RWPE1 (cell line): ENCODE measurements at places on chromosomes 5 and 9.

DNA sequence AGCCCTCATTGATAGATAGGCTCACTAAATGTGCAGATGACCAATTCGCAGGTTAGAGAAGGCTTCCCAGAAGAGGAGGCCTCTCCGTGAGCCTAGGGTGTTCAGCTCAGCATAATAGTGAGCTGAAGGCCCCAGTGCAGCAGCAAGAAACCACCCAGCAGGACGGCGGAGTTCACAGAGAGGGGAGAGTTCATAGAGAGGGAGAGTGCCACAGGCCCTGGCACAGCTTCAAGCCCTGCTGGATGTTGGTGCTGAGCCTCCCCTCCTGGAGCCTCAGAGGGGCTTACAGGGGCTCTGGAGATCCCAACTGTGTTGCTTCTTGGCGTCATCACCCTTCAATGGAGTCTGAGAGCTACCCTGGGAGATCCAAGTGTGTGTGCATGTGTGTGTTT is 2.1 kb downstream of the SLC22A5 start:
- no peak for DNase-seq

DNA sequence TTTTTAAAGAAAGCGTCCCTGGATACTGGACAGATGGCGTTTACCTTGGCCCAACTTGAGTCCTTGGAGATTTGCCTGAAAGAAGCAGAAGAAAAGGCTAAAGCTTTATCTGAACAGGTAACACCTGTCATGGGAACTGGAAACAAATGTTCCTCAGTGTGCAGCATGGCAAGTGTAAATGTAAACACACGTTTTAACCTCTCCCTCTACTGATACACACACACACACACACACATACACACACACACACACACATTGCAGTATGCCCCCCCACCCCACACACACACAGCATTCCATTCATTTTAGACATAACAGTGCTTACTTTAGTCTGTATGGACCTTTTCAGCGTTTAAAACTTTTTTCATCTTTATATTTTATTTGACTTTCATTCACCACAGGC is 51.1 kb downstream of the CCDC192 start:
- DNase-seq = no peak

DNA sequence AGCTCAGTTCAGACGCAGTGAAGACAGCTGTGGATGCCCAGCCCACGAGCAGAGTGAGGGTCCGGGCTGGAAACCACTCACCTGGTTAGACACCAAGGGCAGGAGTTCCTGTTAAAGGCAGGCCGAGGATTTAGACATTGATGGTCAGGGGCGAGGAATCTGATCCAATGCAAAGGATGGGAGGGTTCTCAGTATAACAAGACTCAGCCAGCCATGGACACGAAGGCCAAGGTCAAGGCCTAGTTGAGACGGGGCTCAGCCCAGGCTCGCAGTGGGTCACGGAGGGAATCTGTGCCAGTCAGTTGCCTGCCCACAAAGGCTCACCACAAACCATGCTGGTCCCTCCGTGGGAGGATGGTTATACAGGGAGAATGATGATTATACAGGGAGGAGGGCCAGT is 63.3 kb upstream of the FCN1 start:
- DNase-seq = no peak

GRCh38 chr9:22111954-22112247 is 102.8 kb upstream of the CDKN2B start:
- no peak for DNase-seq

DNA sequence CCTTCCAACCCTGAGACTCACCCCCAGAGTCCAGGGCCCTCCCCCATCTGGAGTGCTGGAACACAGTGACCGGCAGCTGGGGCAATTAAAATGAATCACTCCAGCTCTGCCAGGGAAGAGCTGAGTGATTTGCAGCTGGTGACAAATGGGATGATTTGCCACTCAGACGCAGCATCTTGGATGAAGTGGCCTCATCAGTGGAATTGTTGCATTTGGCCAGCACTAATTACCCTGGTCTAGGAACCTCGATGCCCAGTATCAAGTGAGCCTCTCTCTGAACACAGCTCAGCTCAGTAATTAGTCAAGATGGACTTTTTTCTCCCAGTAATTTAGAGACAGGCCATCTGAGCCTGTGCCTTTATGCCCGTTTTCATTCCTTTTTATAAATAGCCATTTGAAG is 259.5 kb downstream of the GRIA1 start:
- DNase-seq = no peak

DNA sequence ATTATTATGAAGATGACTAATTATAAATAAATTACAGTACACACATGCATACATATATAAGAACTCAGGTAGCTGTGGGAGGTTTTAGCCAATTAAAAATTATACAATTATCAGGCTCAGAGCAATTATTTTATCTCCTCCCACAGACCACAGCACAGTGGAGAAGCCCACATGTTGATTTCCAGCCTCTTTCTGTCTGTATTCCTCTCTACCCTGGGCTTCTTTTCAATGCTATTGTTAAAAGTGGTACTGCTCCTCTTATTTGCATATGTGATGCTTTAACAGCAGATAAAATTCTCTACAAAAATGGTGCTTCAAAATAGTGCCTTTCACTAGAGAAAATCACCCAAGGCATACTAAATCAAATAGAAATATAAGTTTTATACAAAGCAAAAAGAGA is 218.7 kb downstream of the NFIB start:
- DNase-seq = no peak

DNA sequence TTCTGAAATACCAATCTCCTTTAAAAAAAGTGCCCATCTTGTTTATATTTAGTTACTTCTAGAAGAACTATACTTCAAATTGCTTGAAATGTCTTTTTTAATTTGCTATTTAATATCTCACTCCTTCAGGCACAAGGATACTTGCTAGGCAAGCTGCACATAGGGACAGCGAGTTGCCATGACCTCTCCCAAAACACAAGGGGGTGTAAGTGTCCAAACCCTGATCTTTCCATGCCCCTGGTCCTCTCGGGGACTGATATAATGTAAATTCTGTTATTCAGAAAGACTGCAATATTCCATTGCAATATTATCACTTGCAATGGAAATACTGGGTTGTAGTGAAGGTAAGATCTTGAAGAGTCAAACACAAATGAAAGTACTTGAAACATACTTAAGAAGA is 480.4 kb downstream of the CETN3 start:
- no peak for DNase-seq

DNA sequence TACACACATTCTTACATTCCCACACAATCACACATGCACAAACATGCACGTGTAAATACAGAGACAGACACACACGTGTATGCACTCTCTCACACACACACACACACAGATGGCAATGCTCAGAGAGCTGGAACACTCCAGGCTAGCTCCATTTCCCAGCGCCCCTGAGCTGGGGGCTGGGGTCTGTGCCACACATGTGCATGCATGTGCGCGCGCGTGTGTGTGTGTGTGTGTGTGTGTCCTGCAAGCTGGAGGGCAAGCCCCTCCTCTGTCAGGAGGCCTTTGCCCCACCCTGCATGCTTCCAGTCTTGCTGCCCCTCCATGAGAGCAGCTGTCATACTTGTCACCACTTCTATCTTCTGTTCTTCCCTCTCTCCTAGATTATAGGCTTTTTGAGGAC is 16.6 kb upstream of the S1PR3 start:
- DNase-seq = no peak
